ENCODE measurements at places on chromosomes 1 and 21.

- no peak overlapping the region for H3K27ac ChIP-seq
- peaks cover 2% of the 10 kb centered on the region for H3K4me1 ChIP-seq
- H3K4me3 ChIP-seq, result no peak overlapping the region
- H3K27me3 ChIP-seq, result no peaks in the 10 kb centered on the region
These were observed 5.4 kb downstream of the CDCA8 start for GRCh38 chr1:37697737-37698136.

GRCh38 chr1:221392453-221392852 lies 349.4 kb downstream of the DUSP10 start:
- H3K4me1 ChIP-seq, result no peaks in the 10 kb centered on the region
- no peaks in the 10 kb centered on the region for H3K27me3 ChIP-seq
- no peak for DNase-seq
- H3K36me3 ChIP-seq, result no peaks in the 10 kb centered on the region
- H3K27ac ChIP-seq, result no peak overlapping the region
- no peak overlapping the region for H3K4me3 ChIP-seq

GRCh38 chr1:222167896-222168295 lies 380.0 kb downstream of the HHIPL2 start:
- no peaks in the 10 kb centered on the region for H3K36me3 ChIP-seq
- no peak for DNase-seq
- H3K27ac ChIP-seq, result no peak overlapping the region
- H3K27me3 ChIP-seq, result no peaks in the 10 kb centered on the region
- no peak overlapping the region for H3K4me3 ChIP-seq
- no peaks in the 10 kb centered on the region for H3K4me1 ChIP-seq

DNA sequence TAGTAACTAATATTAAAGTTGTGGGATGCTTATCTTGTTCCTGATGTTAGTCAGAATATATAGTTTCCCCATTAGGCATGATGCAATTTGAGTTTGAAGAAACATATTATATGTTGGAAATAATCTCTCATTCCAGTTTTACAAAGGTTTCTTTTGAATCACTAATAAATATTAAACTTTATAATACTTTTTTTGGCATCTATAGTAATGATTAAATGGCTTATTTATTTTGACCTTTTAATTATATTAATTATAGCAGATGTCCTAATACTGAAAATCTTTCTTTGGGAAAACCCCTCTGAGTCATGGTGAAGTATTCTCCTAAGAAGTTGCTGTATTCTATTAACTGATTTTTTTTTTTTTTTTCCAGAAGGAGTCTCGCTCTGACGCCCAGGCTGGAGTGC lies 28.5 kb upstream of the PTGS2 start:
- no peaks in the 10 kb centered on the region for H3K27me3 ChIP-seq
- no peaks in the 10 kb centered on the region for H3K36me3 ChIP-seq
- H3K27ac ChIP-seq, result no peak overlapping the region
- H3K4me1 ChIP-seq, result no peaks in the 10 kb centered on the region
- no peak for DNase-seq

DNA sequence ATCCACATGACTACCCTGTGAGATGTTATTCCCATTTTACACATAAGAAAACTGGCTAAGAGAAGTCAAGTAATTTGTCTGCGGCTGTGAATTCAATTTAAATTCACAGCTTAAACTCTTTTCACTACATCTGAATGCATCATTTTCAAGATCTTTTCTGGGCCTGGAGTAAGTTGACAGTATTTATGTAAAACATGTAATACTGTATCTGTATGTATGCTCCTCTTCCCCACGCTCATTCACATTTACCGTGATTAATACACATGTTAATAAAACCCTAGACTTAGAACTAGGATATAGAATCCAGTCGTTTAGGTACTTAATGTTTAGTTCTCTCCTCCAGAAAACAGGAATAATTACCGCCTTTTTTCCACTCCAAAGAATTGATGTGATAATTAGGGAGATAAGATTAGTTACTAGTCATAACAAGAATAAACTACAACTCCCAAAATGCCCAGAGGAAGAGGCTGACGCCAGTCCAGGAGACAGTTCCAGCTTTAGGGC lies 442 bp upstream of the PPP1R12B start:
- DNase-seq, result no peak
- peaks cover 11% of the 10 kb centered on the region for H3K4me1 ChIP-seq
- no peaks in the 10 kb centered on the region for H3K36me3 ChIP-seq
- no peak overlapping the region for H3K4me3 ChIP-seq
- H3K27me3 ChIP-seq, result no peaks in the 10 kb centered on the region
- H3K27ac ChIP-seq, result peak overlapping the region; percentile 3

GRCh38 chr1:43551396-43551888 lies 20.8 kb downstream of the PTPRF start:
- H3K4me3 ChIP-seq, result no peak overlapping the region

DNA sequence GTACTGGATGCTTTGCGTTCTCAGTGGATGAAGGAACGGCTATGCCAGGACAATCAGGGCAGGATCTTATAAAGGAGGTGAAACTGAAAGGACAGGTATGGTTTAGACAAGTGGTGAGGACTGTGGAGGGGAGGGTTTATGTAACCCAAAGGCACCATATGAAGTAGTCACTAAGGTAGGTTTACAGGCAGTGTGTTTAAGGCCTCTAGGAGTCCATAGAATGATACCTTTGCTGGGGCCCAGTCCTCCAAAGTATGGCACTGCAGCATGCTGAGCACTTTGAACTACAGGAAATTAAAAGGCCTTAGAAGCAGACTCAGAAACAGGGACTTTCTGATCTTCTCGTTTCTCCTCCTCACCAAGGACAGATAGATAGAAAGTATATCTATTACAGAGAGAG lies 304.7 kb upstream of the USP25 start:
- H3K4me1 ChIP-seq, result no peaks in the 10 kb centered on the region
- DNase-seq, result no peak
